ENCODE measurements at places on chromosomes 13 and 19.

GRCh38 chr19:13689085-13689484, 75.2 kb upstream of the MRI1 start:
- DNase-seq, result no peak

DNA sequence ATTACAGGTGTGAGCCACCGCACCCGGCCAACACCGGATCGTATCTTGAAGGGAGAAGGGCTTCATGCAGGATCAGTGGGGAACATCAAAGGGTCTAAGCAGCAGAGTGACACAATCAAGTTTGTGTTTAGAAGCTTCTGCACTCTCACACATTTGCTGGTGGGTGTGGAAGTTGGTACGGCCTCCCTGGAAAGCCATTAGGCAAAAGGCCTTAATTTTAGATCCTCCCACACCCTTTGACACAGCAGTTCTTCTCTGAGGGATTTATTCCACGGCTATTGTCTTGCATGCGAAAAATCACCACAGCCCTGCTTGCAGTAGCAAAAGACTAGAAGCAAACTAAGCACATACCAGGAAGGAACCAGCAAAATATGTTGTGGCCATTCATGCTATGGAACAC, 18.3 kb upstream of the SLC1A5 start:
- no peak for DNase-seq

DNA sequence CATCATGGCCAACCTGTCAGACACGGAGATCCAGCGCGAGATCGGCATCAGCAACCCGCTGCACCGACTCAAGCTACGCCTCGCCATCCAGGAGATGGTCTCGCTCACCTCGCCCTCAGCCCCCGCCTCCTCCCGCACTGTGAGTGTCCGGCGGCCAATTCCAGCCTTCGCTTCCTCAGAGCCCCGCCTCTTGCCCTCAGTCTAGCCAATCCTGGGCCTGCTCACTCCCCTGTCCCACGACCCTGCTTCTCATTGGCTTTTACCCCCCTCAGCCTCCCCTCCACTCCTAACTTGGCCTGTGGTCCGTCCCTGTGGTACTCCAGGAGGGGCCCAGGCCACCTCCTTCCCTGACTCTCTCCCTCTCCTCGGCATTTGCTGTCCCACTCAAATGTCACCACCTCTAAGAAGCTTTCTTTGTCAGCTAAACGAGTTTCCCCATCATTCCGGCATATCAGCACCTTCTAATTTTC, 12.3 kb downstream of the HRC start:
- DNase-seq, result peak; percentile 68

- no peak for DNase-seq
Measured at GRCh38 chr13:67223742-67224141, 6.4 kb downstream of the PCDH9 start.

- DNase-seq, result no peak
Measured at GRCh38 chr19:29098863-29099481, 114.0 kb downstream of the UQCRFS1 start.

DNA sequence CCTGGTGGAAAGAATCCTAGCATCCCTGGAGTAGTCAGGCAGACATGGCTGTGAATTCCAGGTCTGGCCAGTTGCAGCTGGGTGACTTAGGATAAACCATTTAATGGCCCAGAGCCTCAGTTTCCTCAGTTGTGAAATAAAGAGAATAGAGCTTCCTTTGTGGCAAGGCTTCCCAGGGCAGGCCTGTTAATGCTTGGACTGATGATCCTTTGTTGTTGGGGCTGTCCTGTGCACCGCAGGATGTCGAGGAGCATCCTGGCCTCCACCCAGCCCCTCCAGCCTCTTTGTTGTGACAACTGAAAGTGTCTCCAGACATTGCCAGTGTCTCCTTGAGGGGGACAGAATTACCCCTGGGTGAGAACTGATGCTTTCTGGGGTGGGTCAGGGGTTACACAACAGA, 16.3 kb downstream of the LYL1 start:
- DNase-seq, result no peak

DNA sequence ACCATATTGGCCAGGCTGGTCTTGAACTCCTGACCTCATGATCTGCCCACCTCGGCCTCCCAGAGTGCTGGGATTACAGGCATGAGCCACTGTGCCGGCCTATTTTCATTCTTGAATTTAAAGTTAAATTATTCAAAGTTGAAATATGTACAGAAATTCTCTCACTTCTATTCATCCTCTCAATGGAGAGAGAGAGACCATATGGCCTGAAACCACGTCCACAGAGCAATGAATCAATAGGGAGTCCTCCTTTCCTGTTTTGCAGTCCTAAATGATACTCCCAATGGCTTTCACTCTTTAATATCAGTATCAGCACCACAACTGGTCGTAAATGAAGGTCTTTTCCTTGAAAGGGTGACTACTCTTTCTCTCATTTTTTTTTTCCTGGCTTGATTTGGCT, 30.5 kb upstream of the KCTD4 start:
- DNase-seq, result no peak

GRCh38 chr13:109870274-109870673, 83.9 kb upstream of the IRS2 start:
- DNase-seq, result no peak

- DNase-seq, result no peak
Measured at GRCh38 chr13:79340490-79340889, 65.6 kb downstream of the RBM26 start.

DNA sequence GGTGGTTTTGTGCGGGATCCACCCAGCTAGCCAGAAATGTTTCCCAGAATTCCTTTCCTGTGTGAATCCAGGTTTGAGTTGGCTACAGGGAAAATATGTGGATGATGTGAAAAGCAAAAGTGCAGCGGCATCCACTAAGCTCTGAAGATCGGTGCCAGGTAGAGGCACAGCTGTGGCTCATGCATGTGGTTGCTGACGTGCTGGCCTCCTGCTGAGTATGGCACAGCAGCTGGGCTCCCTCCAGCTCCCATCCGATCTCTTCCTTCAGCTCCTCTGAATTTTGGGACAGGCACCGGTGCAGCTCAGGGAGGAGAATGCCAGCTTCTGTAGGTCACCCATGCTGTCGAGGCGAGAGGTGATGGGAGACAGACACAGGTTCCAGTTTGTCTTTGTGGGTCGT, 84.0 kb upstream of the GSX1 start:
- DNase-seq, result no peak

DNA sequence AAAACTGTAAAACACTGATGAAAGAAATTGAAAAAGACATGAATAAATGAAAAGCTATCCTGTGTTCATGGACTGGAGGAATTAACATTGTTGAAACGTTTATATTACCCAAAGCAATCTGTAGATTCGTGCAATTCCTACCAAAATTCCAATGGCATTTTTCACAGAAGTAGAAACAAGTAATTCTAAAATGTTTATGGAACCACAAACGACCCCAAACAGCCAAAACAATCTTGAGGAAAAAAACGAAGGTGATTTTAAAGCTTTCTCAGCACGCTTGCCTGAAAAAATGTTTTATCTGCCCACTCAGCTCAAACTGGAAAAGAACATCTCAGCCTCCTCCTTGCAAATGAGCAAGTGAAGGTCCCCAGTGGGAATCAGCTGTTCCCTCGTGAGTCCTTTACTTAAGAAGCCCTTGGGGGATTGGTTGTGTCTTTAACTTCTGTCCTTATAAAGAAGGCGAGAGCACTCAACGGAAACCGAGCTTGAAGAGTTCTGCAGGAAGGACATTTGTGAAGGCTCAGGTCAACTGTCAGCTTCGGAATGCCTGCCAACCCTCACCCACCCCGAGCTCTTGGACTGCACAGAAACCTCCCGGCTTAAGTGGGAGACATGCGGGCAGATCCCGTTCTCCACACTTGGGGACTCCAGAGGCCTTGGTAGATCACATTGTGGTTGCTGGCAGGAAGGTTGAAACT, 256.0 kb upstream of the IRS2 start:
- no peak for DNase-seq

GRCh38 chr13:94319501-94319900, 160.0 kb downstream of the DCT start:
- no peak for DNase-seq

DNA sequence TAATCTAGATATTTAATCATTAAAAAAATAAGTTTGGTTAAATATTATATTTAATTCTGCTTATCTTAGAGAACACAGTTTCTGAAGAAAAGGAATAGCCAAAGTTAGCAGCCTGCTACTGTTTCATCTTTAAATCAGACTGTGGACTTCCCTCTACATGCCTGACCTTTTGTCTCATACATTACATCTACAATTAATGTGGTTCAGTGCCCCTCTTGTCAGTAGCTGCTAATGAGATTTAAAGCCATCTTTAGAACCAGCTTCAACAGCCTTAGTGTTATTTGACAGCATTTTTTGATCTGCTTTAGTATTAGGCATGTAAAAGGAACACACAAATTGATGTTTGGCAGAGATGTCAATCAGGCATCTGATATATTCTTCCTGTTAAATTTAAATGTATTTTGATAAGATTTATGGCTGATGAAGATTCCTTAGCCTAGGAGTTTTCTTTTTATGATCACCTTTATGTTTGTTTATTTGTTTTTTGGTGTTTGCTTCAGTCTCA, 1925.8 kb upstream of the PRR20A start:
- no peak for DNase-seq

- no peak for DNase-seq
Measured at GRCh38 chr19:388691-389090, 20.3 kb downstream of the C2CD4C start.

DNA sequence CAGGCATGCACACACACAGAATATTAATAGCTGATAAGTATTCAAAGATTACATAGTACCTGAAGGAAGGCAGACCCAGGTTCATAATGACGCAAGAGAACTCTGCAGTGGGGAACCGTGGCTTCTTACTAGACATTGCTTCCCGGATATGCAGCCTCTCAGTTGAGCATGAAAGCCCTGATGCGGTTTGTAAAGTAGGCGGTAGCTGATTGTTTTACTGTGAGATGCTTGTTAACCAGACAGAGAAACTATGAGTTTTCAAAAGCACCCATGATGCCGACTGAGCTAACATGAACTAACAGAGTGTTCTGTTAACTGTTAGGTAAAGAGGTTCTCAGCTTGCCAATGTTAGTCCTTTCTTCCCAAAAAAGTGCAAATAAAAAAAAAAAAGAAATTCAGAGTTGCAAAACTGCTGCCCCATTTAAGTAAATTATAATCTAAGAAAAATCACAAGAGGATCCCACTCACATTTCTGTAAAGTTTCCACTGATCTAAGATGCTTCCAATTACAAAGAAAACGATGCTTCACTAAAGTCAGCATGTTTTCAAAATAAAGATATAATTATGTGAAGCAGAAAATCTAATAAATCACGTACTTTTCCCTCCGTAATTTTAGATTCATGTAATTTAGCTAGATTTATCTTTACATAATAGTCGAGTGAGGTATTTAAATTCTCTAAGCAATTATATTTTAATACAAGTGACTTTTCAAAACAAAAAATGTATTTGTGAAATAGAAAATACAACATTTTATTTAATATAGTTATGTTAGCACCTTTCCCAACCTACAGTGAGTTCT, 2.2 kb downstream of the FLT1 start:
- no peak for DNase-seq

DNA sequence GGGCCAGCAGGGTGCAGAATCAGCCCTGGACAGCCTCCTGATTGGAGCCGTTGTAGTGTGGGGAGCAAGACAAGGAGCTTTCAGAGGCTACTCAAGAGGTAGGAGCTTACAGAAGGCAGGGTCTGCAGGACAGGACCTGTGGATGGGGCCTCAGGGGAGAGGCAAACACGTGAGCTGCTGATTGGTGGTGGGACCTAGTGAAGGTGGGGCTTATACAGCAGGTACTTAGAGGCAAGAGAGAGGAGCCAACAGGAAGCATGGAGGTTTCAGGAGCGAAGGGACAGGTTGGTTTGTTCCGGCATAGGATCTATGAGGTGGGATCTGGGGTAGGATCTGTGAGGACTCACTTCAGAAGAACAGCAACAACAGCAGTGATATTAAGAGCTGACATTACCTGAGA, 32.4 kb downstream of the ZSWIM4 start:
- DNase-seq, result no peak

DNA sequence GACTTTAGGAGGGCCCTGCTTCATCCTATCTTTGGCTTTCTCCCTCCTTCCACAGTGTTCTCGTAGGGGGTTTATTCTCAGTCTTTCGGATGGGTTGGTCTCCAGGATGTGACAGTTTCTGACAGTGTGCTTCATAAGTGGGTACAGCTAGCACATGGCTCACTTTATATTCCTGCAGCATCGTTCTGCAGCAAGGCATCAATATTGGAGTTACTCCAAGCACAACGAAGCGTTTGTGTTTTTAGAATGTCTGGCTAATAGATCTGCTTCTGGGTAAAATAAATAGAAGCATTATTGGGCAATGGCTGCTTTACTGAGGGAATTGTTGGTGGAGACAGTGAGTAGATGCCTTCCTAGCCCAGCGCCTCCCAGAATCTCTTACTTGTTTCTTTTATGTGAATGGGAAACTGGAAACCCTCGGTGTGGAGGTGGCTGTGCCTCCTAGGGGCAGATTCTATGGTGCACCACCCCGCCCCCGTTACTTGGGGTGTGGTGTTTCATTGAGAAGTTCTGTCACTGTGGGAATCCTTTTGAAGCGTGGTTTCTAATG, 2.0 kb downstream of the FARP1 start:
- no peak for DNase-seq

DNA sequence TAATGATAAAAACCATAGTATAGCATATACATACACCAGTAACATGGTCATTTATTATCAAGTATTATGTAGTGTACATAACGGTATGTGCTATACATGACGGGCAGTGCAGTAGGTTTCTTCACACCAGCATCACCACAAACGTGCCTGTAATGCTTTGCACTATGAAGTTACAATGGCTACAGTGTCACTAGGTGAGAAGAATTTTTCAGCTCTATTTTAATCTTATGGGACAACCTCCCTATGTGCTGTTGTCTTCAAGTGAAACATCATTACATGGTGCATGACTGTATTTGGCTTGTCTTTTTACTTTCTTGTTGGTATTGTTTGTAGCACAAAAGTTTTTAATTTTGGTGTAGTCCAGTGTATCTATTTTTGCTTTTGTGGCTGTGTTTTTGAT, 18.7 kb downstream of the CDK8 start:
- no peak for DNase-seq

GRCh38 chr19:6750062-6750461, 10.6 kb downstream of the TRIP10 start:
- DNase-seq, result no peak

DNA sequence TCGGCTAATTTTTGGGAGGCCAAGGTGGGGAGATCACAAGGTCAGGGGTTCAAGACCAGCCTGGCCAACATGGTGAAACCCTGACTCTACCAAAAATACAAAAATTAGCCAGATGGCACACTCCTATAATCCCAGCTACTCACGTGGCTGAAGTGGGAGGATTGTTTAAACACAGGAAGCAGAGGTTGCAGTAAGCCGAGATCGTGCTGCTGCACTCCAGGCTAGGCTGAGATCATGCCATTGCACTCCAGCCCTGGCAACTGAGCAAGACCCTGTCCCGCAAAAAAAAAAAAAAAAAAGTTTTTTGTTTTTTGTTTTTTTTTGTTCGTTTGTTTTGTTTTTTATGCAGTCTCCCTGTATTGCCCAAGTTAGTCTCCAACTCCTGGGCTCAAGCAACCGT, 21.2 kb downstream of the MAST1 start:
- no peak for DNase-seq

- no peak for DNase-seq
Measured at GRCh38 chr13:79384022-79384610, 21.9 kb downstream of the RBM26 start.

GRCh38 chr19:39307822-39308530, 11.8 kb downstream of the IFNL1 start:
- no peak for DNase-seq

GRCh38 chr13:113656831-113657671, 947 bp downstream of the ATP4B start:
- no peak for DNase-seq
